ENCODE measurements at places on chromosomes 4 and X.

GRCh38 chr4:76410636-76411035 lies 10.3 kb downstream of the CCDC158 start:
- DNase-seq: no peak

DNA sequence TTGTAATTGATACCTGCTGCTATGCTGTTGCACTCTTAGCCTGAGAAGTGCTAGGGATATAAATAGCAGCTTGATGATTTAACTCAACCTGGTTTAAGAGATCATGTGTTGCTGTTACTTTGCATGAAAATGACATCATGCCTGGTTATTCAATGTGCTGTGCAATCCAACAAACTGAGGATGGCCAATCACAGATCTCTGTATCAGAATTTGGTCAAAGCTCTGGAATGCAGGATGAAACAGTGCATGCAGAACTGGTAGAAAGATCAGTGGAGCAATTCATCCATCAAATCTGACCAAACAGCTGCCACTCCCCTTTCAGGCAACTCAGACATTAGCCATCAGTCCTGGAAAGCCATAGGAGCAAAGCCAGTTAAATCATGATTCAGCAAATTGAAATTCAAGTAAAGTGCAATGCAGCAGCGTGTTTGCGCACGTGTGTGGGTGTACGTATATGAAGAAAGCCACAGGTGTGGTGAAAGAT lies 160.3 kb upstream of the RASGEF1B start:
- DNase-seq: no peak

- no peak for DNase-seq
Measured at GRCh38 chr4:32689518-32689917, 1969.3 kb downstream of the PCDH7 start.

GRCh38 chr4:168766604-168767316 lies 243.3 kb downstream of the CBR4 start:
- no peak for DNase-seq

DNA sequence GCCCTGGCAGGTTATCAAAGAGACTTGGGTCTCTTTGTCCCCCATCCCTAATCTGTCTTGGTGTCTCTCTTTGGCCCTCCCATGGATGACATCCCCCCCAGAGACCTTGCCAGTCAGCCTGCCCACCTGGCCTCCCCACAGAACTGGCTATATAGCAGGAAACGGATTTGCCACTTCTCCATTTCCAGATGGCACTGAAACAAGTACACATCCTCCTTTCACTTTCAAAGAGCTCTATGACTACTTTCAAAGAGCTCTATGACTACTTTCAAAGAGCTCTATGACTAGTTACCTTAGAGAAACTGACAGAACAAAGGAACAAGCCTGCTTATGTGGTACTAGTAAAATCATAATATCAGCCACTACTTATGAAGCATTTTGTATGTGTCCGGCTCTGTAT lies 175.3 kb downstream of the MAML3 start:
- DNase-seq: no peak

DNA sequence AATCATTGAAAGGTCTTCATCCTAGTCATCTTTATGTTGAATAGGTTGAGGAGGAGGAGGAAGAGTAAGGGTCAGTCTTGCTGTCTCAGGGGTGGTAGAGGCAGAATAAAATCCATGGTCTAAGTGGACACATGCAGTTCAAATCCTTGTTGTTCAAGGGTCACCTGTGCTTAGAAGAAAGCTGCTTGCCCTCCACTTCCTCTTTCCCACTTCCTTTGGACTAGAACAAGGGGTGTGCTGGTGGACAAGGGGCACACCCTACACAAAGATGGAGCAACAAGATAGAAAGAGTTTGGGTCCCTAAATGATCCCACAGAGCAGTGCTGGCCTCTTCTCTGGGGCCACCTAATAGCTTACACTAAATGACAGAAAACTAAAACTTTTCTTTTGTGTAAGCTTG lies 47.9 kb downstream of the HSD17B13 start:
- DNase-seq: no peak
